HS-27A (cell line): ENCODE measurements at places on chromosomes 2 and 18.

DNA sequence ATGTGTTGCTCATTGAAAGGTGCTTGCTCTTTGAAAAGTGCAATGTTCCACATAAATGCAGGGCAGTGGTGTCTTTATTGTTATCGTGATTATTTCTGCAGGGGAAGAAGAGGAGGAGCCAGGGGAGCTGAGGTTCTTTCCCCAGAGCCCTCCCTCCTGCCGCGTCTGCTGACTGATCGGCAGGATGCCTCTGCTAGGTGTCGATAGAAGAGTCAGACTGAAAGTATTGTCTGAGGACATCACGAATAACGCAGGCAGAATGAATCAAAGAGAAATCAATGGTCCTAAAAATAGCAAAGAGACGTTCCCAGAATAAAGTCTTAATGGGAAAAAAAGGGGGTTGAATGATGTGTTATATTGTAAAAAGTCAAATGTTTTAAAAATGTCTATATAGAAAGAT, 47.4 kb upstream of the SIX3 start:
- no peak for DNase-seq

GRCh38 chr18:74774486-74774885, 176.8 kb downstream of the ZNF407 start:
- DNase-seq, result no peak

GRCh38 chr2:217642944-217643343, 359.9 kb downstream of the TNS1 start:
- no peak for DNase-seq

GRCh38 chr2:69018678-69019095, 5.7 kb downstream of the ANTXR1 start:
- no peak for DNase-seq

- no peak for DNase-seq
Observed at GRCh38 chr2:167862782-167863181, 384.6 kb downstream of the STK39 start.

DNA sequence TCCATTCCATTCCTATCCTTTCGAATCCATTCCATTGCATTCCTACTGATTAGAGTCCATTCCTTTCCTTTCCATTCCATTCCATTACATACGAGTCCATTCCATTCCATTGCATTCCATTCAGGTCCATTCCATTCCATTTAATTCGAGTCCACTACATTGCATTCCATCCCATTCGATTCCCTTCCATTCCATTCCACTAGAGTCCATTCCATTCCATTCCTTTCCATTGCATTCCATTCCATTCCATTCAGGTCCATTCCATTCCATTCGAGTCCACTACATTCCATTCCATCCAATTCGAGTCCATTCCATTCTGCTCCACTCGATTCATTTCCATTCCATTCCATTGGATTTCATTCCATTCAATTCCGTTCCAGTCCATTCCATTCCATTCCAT, 1133.6 kb downstream of the RPIA start:
- DNase-seq, result no peak
